ENCODE measurements at places on chromosomes 3 and 15. TPM values are rescaled to one million over a fixed set of nuclear protein-coding genes. Genes with fewer than 3 reads are reported as not detected.

DNA sequence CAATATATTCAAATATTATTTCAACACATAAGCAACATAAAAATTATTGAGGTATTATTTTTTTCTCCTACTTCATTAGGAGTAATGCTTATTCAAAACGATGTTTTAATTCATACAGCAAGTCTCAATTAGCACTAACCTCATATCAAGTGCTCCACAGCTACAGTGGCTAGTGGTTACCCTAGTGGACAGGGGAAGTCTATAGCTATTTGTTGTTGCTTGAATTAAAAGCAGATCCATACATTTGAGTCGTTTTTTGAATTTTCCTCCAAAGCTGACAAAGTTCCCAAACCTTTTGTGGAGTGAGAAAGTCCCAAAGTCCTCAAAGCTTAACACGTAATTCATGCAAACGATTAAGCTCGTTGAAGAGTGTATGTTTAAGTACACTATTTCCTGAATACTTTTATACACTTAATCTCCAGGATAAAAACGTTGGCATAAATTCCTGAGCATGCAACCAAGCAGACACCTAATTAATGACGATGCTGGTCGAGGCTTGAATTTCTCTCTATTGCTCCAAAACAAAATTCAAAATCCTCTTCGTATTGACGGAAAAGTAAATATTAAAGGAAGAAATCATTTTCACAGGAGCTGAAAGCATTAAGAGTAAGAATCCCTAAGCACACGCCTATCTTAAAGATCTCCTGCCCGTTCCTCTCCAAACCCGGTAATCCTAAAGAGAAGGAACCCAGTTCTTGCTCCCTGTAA lies 985 bp downstream of the VPS13C start:
- H3K27me3 ChIP-seq, result no peaks in the 10 kb centered on the region
- H3K4me3 ChIP-seq, result peak overlapping the region; percentile 93

DNA sequence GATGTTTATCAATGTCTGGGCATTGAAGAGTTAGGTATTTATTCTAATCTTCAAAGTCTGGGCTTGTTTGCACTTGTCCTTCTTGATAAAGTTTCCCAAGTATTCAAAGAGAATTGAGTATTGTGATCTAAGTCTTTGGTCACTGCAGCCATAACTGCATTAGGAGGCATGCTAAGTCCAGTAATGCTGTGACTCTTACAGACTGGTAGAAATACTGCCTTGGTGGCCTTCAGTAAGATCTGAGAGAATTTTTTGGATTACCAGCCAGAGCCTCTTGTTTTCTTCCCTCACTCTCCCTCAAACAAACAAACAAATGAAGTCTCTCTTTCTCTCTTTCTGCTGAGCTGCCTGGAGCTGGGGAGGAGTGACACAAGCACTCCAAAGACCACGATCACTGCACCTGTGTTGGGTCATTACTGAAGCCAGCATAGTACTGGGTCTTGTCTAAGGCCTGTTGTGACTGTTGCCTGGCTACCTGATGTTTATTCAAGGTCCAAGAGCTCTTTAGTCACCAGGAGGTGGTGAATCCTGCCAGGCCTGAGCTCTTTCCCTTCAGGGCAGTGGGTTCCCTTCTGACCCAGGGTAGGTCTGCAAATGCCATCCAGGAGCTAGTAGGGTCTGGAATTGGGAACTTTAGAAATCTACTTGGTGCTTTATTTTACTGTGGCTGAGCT lies 14.8 kb upstream of the RBP2 start:
- no peaks in the 10 kb centered on the region for H3K27me3 ChIP-seq
- H3K36me3 ChIP-seq, result no peaks in the 10 kb centered on the region
- no peak overlapping the region for H3K4me3 ChIP-seq
- peak; percentile 42 for DNase-seq
- H3K4me1 ChIP-seq, result no peaks in the 10 kb centered on the region
- no peak overlapping the region for H3K27ac ChIP-seq

FEZF2 gene
- not detected for total RNA-seq

DNA sequence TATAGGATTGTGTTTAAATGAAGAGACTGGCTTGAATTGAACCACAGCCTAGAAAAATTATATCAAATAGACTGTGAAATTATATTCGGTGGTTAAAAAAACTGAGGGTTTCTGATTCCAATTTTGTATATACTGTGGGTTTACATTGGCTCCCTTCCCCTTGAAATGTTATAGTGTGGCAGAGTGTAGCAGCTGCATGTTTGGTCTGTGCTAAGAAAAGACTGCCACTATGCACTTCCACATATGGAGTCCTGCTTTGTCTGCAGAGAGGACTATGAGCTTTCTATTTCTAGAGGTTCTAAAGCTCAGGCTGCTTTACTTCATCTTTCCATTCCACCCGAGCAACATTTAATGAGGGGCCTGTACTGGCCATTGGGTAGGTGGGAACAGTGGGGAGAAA lies 112.3 kb downstream of the P3H2 start:
- no peak overlapping the region for H3K4me3 ChIP-seq
- no peaks in the 10 kb centered on the region for H3K4me1 ChIP-seq
- no peak for DNase-seq
- H3K36me3 ChIP-seq, result no peaks in the 10 kb centered on the region

GRCh38 chr3:129282727-129283327 lies 4.2 kb downstream of the HMCES start:
- H3K4me1 ChIP-seq, result peaks cover 12% of the 10 kb centered on the region
- H3K36me3 ChIP-seq, result no peaks in the 10 kb centered on the region
- no peak overlapping the region for H3K4me3 ChIP-seq

All from thyroid gland (tissue), 4 donors.